Hypothalamus (tissue), 51 donors: ENCODE measurements at places on chromosomes 3 and 15.

DNA sequence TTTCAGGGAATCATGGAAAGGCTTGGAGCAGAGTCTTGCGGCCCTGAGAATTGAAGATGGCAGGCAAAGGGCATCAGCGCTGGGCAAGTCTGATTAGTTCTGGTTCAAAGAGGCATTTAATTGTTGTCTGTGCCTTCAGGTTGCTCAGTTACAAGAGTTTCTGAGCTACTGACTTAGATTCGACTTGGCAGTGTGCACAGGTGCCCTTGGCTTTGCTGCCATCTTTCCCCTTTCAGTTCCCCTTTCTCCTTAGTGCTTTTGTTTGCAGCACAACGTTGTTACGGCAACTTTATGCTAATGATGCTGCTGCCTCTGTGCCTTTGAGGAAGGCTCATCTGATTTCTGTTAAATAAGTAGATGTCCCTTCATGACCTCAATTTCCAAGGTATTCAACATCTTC, 12.5 kb downstream of the P2RY14 start:
- no peak for DNase-seq

GRCh38 chr3:171461525-171461917, 1.3 kb upstream of the TNIK start:
- DNase-seq: no peak

DNA sequence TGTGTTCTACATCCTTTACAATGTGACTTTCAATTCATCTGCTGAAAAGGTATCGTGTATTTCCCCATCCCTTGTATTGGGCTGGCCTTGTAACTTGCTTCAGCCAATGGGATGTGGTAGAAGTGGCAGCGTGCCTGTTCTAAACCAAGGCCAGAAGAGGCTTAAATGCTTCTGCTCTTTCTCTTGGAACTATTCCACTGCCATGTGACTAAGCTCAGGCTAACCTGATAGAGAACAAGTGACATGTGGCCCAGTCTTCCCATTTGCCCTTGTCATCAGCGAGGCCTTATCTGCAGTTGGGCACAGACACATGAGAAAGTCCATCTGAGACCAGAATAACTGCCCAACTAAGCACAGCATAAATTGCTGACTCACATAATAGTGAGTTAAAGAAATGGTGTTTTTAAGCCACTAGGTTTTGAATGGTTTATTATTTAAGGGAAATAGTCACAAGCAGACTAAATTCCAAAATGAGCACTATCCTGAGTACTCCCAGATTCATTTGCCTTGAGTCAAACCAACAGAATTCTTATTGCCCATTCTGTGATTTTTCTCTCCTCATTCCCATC, 230.2 kb downstream of the CPNE4 start:
- no peak for DNase-seq

- no peak for DNase-seq
Observed at GRCh38 chr3:111081008-111081545, 9.5 kb downstream of the NECTIN3 start.

DNA sequence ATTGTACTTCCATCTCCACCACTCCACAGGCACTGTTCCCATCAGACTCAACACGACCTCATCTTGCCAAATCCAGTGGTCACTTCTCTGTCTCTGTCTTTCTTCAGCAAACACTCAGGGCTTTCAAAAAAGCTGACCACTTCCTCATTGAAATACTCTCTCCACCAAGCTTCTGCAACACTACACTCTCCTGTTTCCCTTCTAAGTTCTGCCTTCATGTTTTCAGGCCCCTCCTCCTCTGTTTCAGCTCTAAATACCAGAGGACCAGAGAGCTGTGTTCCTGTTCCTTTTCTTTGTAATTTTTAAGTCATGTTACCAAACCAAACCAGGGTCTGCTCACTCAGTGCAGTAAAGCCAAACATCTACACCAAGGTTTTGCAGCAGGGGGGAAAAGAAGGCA, 33.8 kb upstream of the ACP3 start:
- no peak for DNase-seq

DNA sequence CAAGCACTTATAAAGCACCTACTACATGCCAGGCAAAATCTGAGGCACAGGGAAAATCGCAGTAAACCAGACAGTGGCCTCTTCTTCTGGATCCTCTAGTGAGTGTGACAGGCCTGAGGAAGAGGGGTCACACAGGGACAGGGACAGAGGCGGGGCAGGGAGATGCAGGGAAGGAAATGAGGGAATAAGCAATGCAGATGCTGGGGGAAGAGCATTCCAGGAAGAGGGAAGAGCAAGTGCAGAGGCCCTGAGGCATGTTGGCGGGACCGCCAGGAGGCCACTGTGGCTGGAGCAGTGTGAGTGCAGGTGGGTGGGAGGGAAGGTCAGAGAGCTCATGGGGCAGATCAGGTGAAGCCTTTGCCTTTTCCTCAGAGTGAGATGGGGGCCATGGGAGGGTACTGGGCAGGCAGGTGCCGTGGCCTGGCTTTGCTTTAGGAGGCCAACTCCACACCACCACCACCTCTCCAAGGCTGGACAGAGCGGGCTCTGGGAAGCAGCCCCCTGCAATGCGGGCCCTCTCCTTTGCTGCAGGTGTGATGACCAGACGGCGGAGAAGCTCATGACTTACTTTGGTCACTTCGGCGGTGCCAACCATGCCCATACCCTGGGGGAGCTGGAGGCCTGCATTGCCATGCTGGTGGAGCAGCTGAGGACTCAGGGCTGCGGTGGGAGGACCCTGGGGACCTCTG, 26.8 kb upstream of the GP9 start:
- DNase-seq: no peak
